Ovary (tissue), 10 donors: ENCODE measurements at places on chromosomes 7 and 10.

- H3K4me3 ChIP-seq = no peak overlapping the region
- H3K27ac ChIP-seq = no peak overlapping the region
- H3K36me3 ChIP-seq = no peaks in the 10 kb centered on the region
- DNase-seq = no peak
- peaks cover 2% of the 10 kb centered on the region for H3K4me1 ChIP-seq
Observed at GRCh38 chr7:43379210-43379609, 203.7 kb upstream of the STK17A start.

DNA sequence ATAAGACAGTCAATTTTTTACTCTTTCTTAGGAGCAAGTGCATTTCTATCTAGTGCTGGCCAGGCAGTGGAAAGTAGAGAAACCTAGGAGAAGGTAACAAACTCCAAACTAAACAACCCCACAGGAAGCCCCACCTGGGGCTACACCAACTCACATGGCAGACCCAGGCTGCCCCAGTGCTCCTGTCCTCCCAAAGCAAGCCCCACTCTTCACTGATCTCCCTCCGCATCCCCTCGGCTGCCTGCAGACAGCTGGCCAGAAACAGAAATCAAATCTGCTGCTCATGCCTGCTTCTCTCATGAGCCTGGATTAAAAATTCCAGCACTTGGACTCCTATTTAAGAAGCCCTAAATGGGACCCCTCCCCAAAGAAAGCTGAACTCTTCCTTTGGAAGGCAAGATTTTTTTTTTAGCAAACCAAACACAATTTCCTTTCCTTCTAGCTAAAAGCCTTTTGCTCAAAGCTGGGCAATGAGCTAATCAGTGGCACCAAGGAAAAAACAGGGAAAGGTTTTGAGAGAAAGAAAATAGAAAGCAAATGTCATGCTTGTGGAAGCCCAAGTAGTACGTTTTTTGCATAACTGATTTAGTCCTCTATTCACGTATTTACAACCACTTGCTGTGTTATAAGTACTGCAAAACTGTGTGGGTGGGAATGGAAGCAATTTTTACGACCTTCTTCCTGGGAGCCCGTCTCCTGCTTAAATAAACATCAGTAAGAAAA, 10.8 kb downstream of the PDE1C start:
- no peak for DNase-seq
- no peaks in the 10 kb centered on the region for H3K27me3 ChIP-seq
- peak overlapping the region; percentile 7 for H3K4me3 ChIP-seq
- peaks cover 2% of the 10 kb centered on the region for H3K4me1 ChIP-seq
- H3K36me3 ChIP-seq = no peaks in the 10 kb centered on the region

DNA sequence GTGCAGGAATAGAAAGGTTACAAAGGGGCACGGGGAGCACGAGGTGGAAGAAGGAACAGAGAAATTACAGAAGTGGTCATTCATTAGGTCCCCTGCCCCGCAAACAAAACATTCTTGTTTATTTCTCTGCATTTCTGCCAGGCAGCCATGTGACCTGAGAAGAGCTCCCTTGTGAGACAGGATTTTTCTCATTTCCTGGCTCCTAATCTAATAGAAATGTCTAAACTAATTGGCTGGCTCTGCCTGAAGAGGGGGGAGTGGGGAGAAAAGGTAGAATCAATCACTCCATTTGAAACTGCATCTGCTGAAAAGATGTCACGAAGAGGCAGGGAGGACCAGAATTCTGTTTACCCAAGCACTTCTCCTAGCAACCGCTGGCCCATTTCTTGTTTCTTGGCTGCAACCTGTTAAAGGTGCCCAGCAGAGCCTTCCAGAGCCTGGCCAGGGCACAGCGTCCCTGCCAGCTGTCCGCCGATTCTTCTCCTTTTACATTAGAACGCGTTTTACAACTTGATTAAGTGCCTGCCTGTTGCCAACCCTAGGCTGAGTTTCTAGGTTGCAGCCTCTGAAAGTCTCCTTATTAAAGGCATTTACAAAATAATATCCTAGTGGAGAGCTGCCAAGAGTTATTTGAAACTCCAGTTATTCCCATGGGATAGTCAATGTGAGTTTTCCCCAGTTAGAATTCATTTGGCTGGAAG, 1227.6 kb downstream of the TYW1 start:
- no peaks in the 10 kb centered on the region for H3K36me3 ChIP-seq
- H3K27ac ChIP-seq = no peak overlapping the region
- DNase-seq = no peak
- H3K4me1 ChIP-seq = peaks cover 7% of the 10 kb centered on the region

GRCh38 chr10:14184841-14185315, 145.8 kb downstream of the FRMD4A start:
- H3K4me3 ChIP-seq = no peak overlapping the region
- no peaks in the 10 kb centered on the region for H3K27me3 ChIP-seq
- H3K27ac ChIP-seq = no peak overlapping the region
- no peaks in the 10 kb centered on the region for H3K4me1 ChIP-seq

GRCh38 chr7:81155654-81156373, 237.0 kb upstream of the SEMA3C start:
- DNase-seq = no peak
- no peaks in the 10 kb centered on the region for H3K27me3 ChIP-seq
- no peaks in the 10 kb centered on the region for H3K36me3 ChIP-seq
- no peak overlapping the region for H3K27ac ChIP-seq

DNA sequence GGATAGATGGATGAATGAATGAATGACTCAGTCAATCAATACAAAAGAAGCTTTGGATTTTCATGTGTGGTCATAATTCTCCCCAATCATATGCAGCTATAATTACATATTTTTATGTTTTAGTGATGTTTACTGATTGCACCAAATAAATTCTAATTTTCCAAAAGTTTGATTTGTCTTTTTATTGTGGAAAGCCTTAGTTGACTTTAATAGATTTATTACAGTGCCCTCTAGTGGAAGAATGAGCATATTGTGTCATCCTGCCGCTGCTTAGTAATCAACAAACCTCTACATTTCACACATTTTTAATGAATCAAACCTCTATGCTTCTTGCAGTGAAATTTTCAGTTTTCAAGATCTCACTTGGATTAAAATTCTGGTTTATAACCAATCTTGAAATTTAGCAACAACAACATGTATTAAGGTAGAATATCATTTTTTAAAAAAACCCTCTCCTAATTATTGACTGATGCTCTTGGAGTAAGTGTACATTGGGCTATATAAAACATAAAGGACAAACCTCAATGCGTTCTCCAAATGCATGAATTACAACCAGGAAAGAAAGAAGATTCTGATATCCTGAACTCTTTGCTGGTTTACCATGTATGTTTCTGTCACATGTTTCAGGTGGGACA, 55.6 kb upstream of the PNLIP start:
- H3K36me3 ChIP-seq = no peaks in the 10 kb centered on the region
- no peak overlapping the region for H3K4me3 ChIP-seq
- H3K4me1 ChIP-seq = no peaks in the 10 kb centered on the region
- no peak for DNase-seq
- H3K27ac ChIP-seq = no peak overlapping the region
- H3K27me3 ChIP-seq = no peaks in the 10 kb centered on the region

- no peaks in the 10 kb centered on the region for H3K27me3 ChIP-seq
- no peak for DNase-seq
- H3K36me3 ChIP-seq = no peaks in the 10 kb centered on the region
- H3K27ac ChIP-seq = no peak overlapping the region
- H3K4me3 ChIP-seq = no peak overlapping the region
Observed at GRCh38 chr7:80932536-80932935, 13.7 kb upstream of the SEMA3C start.

- H3K4me1 ChIP-seq = peaks cover 2% of the 10 kb centered on the region
- H3K27me3 ChIP-seq = no peaks in the 10 kb centered on the region
- H3K36me3 ChIP-seq = no peaks in the 10 kb centered on the region
- DNase-seq = no peak
- no peak overlapping the region for H3K4me3 ChIP-seq
- no peak overlapping the region for H3K27ac ChIP-seq
Observed at GRCh38 chr10:75020168-75020567, 91.3 kb upstream of the SAMD8 start.

- H3K27me3 ChIP-seq = no peaks in the 10 kb centered on the region
- no peaks in the 10 kb centered on the region for H3K36me3 ChIP-seq
- no peak for DNase-seq
- H3K27ac ChIP-seq = no peak overlapping the region
- no peak overlapping the region for H3K4me3 ChIP-seq
- no peaks in the 10 kb centered on the region for H3K4me1 ChIP-seq
Observed at GRCh38 chr10:29277296-29277695, 11.6 kb upstream of the LYZL1 start.

DNA sequence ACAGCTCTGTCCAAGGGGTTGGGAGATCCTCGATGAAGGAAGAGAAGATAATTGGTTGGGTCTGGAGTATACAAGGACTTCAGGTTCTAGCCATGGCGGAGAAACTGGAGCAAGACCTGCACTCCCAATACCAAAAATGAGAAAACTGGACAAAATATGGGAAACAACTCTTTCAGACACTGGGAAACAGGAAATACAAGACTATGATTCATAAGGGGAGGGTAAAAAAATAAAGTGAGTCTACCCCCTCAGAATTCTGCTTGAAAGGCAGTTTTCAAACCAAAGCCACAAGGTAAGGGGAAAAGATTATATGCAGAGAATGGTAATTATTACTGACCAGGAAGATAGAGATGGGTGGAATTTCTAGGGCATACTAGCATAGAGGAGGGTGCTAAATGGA, 10.2 kb upstream of the SEC61G start:
- no peaks in the 10 kb centered on the region for H3K4me1 ChIP-seq
- no peak overlapping the region for H3K27ac ChIP-seq
- DNase-seq = no peak
- H3K27me3 ChIP-seq = no peaks in the 10 kb centered on the region

- no peaks in the 10 kb centered on the region for H3K36me3 ChIP-seq
- H3K4me3 ChIP-seq = no peak overlapping the region
- H3K4me1 ChIP-seq = peaks cover 1% of the 10 kb centered on the region
- no peak overlapping the region for H3K27ac ChIP-seq
- H3K27me3 ChIP-seq = no peaks in the 10 kb centered on the region
Observed at GRCh38 chr10:86497621-86498020, 24.0 kb downstream of the WAPL start.

- no peaks in the 10 kb centered on the region for H3K27me3 ChIP-seq
- H3K4me1 ChIP-seq = no peaks in the 10 kb centered on the region
- H3K36me3 ChIP-seq = no peaks in the 10 kb centered on the region
- DNase-seq = no peak
Observed at GRCh38 chr10:86068231-86069054, 298.2 kb downstream of the GRID1 start.

DNA sequence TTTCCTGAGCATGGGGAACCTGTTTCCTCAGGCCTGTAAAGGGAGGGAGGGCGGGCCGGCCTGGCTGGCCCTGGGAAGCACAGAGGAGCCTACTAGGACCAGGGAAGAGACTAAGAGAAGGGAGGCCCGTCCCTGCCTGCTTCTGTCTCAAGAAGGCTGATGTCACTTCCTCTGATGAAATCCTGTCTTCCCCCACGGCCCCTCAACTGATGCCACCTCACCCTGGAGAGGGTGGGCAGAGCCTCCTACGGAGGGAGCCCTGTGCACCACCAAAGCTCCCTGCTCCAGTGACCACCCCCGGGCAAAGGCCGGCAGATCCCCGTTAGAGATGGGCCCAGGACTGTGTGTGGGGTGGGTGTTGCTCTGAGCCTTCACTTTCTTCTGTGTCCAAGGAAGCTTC, 1.0 kb upstream of the PILRA start:
- peaks cover 1% of the 10 kb centered on the region for H3K4me1 ChIP-seq
- no peaks in the 10 kb centered on the region for H3K36me3 ChIP-seq
